CD4-positive, alpha-beta T cell treated with Interleukin-17A for 4 hours (primary cell): ENCODE measurements at places on chromosomes 5 and 9.
A peak's percentile ranks its signal among the peaks of the same experiment; 100 is the strongest.

- DNase-seq = no peak
Measured at GRCh38 chr9:12956805-12957204, 182.0 kb downstream of the LURAP1L start.

DNA sequence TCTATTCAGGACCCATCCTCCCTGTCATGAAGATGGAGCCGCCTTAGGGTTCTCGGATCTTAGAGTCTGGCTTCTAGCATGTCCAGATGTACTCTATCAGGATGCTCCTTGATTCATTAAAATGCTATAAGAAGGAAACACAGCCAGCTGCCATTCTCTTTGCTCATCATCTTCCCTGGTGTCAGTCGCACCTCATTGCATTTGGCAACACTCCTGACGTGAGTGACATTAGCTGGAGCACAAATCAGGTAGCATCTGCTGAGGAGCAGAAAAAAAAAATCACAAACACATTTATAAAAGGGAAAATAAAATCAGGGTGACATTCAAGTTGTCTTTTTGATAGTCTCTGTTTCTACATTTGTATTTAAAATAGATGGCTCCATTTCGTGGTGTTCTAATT lies 226.1 kb upstream of the NMUR2 start:
- DNase-seq = no peak

DNA sequence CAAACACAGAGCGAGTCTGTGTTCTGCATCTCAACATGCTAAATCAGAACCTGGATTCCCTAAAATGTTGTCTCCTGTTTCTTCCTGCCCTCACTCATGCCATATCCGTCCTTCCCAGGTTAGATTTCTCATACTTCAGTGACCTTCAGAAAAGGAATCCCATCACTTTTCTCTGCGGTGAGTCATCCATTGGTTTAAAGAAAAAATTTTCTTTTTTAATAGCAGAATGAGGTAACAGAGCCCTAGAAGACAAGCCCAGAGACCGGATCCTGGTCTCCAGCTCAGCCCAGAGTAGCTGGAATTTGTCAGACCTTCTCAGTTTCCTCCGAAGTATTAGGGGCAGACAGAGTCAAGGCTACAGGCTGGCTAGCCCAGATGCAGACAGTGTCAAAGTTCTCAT lies 143.2 kb upstream of the DMRT1 start:
- DNase-seq = no peak

DNA sequence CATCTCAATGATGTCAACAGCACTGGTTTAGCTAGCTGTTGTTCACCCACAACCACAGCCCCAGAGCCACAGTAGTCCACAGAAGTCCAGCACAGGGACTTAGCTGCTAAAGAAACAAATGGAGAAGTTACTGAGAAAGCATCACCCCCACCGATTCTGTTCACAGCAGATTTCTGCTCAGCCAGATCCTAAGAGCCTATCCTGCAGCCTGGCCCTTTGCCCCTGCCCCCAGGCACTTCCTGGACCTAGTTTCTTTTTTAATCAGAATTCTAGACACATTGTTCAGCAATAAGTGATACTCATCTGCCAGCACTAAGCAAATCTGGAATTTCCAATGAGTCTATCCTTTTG lies 7.4 kb downstream of the B4GALT1 start:
- DNase-seq = peak; percentile 58

GRCh38 chr9:11973011-11973410 lies 720.2 kb upstream of the TYRP1 start:
- DNase-seq = no peak

DNA sequence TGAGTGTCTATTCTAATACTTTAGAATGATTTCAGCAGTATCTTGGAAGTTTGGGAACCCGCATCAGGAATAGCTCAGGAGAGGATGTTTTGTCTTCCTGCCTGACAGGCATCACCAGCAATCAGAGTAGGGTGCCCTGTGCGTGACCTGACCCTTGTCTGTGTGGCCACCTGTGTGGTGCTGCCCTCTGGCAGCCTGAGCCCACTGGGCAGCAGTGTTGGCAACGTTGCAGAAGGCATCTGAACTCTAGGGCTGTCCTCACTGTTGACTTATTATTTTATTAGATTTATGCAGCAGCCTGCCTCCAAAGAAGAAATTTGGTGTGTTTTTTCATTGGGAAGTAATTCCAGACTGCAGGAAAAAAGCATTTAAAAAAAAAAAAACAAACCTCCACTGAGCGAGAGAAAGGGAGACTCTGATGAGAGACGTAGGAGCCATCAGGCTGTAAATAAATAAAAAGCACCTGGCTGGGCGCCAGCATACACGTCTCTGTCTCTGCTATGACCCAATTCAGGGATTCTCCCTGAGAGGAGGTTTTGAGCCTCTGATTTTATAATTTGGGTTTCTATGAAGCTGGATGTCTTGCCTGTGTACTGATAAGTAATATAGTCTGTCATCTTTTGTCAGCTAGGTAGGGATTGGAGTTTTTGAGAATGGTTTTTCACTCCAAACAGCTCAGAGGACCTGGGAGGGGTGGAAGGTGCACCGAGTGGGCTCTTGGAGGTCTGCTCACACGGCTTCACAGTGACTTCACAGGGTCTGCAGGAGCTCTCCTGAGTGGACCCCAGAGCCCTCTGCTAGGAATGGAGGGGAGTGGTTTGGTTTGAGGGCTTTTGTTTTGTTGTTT lies 49.0 kb downstream of the FAM78A start:
- no peak for DNase-seq

DNA sequence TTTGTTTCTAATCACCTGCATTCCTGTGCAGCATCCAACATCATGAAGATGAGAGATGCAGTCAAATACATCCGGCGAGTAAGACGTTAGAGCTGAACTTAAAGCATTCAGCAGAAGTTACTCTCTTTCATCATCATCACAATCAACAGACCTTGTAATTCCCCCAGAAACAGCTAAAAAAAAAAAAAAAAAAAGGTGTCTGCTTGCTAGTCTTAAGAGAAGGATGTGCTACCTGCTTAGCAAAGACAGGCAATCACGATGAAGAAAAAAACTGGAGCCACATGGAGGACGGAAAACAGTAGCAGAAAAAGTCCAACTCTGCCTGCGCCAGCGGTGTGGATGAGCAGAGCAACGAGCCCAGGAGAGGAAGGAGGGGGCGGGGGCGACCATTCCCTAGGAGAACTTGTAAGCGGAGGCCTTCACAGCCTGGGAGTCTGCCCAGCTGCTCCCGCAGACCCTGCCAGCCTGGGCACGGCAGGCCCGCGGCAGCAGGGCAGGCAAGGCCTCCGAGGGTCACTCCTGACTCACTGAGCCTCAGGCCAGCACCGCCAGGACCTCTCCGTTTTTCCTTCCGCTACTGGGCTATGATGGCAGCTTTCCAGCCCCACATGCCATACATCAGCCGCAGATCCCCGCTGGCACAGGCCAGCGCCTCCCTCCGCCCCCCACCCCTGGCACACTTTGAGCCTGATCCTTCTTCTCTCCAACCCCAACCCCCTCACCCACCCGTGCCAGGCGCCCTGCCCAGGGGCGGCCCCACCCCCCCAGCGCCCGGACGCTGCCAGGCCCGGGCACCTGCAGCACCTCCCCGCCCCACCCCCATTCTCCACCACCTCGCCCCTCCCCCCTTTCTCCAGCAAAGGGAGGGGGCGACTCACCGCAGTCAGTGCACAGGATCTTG lies 1.4 kb downstream of the NRG2 start:
- peak; percentile 13 for DNase-seq

- DNase-seq = no peak
Measured at GRCh38 chr5:22372376-22372775, 480.8 kb downstream of the CDH12 start.

DNA sequence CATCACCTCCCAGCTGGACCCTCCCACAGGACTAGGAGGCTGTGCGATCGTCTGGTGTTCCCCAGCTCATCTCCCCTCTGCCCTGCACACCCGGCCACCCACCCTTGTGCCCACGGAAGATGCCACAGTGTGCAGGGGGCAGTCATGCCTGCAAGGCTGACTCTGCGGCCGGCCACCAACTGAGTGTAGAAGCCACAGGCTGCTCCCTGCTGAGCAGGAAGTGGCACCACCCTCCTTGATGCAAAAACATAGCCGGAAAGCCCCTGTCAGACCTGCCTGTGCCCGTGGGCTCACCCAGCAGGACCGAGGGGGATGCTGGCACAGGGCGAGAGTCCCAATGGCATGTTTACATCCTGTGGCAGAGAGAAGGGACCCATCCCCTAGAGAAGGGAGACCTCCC lies 40.3 kb upstream of the SLC12A7 start:
- DNase-seq = no peak

GRCh38 chr5:124649491-124650146 lies 96.8 kb downstream of the ZNF608 start:
- peak; percentile 63 for DNase-seq

GRCh38 chr5:177300236-177300880 lies 3.2 kb downstream of the RAB24 start:
- DNase-seq = peak; percentile 50

- no peak for DNase-seq
Measured at GRCh38 chr5:81839034-81839433, 88.1 kb upstream of the SSBP2 start.

DNA sequence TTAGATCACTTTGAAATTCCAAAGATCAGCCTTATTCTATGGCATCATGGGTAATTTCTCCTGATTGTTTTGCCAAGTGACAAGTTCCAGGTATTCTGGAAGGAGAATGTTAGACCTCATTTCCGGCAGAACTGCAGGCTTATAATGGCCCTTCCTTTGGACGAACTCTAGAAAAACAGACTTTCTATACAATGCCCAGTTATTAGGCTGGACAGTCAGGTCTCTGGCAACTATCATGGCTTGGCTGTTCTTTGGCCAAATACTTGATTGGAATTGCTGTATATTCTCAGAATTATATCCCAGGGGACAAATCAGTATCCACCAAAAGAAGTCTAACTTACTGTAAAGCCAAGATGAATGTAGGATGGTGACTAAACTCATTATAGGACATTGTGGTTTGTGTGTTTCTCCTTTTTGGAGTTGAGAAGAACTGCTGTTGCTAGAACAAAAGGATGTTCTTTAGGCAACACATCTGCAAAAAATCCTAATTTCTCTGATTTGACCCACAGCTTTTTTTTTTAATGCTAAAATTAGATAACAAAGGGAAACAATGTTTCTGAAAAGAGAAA lies 69.0 kb downstream of the ADAMTSL1 start:
- DNase-seq = no peak

DNA sequence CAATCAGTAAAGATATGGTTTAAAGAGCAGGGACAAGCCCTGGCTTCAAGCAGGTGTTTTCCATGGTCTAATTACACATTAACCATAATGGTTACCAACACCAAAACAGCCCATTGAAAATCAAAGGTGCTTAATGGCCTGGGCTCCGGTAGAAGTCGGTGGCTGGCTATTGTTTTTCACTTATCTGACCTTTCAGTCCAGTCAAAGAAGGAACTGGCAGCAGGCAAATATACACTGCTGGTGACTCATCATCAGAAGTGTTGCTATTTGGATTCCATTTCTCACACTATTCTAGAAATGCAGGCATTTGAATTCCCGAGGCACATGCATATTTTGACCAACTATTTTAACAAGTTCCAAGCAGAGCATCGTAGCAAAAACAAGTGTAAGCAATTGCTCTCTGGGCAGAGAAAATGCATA lies 26.3 kb upstream of the GABRP start:
- no peak for DNase-seq

GRCh38 chr9:110997847-110998246 lies 40.4 kb downstream of the LPAR1 start:
- no peak for DNase-seq

- no peak for DNase-seq
Measured at GRCh38 chr9:122379340-122379739, 8.5 kb downstream of the PTGS1 start.

DNA sequence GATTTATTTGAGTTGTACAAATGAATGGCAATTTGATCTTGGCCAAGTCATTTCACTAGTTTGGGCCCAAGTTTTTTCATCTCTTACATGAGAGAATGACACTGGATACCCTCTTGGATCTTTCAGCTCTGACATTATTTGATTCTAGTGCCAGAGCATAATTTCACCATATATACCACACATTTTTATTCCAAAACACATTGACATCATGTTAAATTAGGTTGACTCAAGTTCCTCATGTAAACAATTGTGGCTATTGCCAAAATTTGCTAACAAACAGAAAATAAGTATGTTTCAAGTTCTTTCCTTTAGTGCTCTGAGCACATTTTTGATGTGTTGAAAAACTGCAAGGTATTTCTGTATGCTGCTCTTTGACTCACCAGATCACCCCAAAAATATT lies 375.8 kb downstream of the ZNF608 start:
- no peak for DNase-seq

DNA sequence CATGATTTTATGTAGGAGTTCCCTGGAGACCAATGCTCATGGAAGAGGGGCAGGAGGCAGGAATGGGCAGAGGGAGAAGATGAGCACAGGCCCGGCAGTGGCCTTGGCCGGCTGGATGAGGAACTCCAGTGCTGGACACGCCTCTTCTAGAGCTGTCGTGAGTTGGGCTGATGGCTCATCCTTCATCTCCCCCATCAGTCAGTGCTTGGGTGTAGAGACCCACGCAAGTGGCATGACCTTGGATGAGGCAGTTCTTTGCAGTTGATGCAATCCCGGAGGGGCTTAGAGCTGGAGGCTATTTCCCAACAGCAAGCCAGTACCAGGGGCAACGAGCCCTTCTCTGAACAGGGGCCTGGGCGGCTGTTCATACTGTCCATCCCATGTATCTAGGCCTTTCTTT lies 25.5 kb upstream of the ARAP3 start:
- DNase-seq = no peak

DNA sequence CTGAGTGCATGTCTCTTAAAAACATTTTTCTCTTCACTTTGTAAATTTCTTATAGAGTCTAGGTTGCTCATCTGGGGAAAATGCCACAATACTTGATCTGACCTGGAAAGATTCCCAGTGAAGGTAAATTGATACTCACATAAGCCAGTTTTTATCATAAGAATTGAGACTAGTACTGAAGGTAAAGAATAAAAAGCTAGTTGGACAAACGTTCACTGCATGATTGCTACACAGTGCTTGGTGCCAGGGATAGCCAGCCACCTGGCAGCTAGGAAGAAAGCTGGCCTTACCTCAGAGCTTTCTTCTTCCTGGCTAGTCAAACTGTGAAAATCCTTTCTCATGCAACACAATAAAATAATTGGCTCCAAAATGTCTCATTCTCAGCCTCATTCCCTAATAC lies 77.1 kb downstream of the MUSK start:
- no peak for DNase-seq
